ENCODE measurements at places on chromosomes 3 and 15.

- no peak for DNase-seq
These were observed 81.9 kb upstream of the PTX3 start for GRCh38 chr3:157354722-157355121.

DNA sequence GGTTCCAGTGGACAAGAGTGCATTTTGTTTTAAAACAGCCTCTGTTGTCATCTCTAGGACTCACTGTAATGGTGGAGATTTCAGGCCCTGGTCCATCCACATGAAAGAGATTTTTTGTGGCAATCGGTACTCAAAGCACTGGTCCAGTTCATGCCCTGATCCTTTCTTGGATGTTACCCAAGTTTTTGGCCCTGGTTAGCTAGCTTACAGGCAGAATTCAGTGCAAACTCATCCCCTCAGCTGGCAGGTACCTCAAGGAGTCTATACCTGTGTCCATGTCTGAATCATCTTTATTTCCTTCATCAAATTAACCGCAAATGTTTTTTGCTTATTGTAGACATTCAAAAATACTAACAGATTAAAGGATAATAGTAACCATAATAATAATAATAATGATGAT lies 13.7 kb upstream of the MEF2A start:
- DNase-seq, result no peak

GRCh38 chr15:85744579-85744978 lies 50.1 kb downstream of the KLHL25 start:
- DNase-seq, result no peak

DNA sequence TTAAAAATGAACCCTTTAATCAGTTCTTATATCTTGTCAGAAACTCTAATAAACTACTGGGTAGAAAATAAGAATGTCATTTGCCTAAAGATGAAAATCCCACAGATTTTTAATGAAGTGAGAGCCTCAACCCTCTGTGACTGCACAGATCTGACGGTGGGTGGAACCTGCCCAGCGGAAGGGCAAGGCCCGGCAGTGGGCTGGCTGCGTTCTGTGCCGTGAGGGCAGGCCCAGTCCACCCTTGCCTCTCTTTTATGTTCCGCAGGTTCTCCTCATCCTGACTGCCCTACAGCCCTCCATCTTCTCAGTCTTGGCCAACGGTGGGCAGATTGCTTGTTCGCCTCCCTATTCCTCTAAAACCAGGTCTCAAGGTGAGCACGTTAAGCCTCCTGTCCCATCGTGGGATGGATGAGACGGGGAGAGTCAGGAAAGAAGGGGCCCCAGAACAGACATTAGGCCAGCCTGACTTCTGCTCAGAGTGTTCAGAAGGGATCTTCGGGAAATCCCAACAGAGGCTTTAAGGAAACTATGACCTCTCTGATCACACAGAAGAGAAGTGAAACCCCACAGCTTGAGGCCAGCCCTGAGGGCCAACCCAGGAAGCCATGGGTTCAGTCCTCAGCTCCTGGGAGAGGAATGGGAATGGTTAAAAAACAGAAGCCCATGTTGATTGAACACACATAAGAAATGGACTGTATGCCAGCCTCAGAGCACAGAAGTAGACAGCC lies 16.0 kb downstream of the SLC51A start:
- DNase-seq, result no peak

- peak; percentile 69 for DNase-seq
These were observed 97.5 kb downstream of the CHDH start for GRCh38 chr3:53748512-53749271.

DNA sequence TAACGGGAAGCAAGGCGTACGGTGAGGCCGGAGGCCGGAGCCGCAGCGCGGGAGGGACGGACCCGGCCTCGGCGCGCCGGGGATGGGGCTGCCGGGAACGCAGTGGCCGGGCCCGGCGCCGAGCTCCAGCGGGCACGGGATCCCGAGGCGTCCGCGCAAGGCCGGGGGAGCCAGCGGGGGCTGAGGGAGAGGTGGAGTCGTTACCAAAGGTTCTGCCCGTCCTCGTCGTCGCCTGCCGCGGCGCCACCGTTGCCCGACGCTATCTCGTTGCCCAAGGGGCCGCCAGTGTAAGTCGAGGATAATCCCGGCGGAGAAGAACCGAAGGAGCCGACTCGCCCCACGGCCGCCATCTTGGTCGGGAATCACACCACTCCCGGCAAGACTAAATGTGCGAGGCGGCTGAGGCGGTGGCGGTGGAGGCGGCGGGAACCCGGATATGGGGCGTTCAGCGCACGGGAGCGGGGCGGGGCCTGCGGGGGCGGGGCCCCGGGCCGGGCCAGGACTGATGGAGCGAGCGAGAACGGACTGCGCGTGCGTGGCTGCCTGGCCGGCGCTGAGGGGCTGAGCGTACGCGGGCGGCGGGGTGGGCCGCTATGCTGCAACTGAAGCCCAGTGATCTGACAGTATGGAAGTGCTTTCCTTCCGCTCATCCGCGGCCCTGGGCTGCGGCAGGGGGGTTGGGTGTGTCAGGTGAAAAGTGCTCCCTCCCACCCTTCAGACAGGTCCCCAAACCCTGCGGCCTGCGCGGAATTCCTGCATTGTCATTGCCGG lies at the start of gene DYNC1LI1:
TSS of gene DYNC1LI1 (minus strand) at position 438 of the 771 bp plus-strand sequence. CDS start at position 350, 88 bp downstream.
- DNase-seq, result peak; percentile 83

DNA sequence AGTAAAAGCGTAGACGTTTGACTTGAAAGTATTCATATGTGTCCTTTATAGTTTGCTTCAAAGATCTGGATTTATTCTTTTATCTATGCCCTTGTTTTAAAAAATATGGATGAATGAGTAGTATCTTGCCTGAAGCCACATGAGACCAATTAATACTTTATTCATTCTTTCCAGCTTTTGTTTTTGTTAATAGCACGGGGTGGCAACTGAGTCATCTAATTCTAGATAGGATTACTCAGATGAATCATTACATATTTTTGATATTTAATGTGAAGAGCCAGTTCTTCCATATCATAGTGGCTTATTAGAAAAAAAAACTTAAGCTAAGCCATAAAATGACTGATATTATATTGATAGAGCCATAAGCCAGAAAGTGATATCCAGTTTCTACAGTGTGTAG lies 121.9 kb downstream of the BBX start:
- DNase-seq, result no peak

- no peak for DNase-seq
These were observed 51.0 kb upstream of the MYZAP start for GRCh38 chr15:57540736-57541135.
